ENCODE measurements at places on chromosomes 7 and 10.

DNA sequence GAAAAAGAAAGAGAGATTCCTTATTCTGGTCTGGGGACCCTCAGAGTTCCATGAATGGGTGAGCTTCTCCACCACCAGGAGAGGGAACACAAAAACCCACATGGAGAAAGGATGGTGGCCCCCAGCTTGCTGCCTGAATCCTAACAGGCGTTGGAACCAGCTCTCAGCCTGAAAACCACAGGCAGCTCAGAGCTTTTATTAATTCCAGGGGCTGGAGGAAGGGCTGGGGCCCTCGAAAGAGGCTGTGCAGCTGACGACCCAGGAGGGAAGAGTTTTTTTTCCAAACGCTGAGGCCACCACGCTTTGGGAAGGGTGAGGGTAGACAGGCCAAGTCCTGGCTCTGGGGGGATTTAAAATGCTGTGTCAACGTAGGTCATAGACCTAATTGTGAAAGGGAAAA lies 10.8 kb upstream of the ELN start:
- DNase-seq = no peak

DNA sequence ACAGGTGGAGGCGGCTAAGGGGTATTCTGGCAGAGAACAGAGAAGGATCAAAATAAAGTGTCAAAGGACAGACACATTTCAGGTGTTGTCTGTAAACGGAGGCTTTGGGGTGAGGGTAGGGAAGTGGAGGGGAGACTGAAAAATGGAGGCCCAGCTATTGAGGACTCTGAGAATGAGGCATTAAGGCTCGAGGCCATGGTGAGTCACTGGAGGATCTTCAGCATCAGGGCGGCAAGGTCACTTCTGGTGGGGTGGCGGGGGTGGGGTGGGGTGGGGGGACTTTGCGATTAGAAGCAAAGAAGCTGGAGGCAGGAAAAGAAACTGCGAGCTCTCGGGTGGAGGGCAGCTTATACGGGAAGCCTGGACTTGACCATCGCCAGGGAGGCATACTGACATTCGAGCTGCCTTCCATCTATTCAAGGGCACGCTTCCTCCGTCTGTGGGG lies 58.4 kb upstream of the PCGF5 start:
- DNase-seq = no peak

- DNase-seq = no peak
These were observed 162.2 kb downstream of the MYOF start for GRCh38 chr10:93319896-93320295.

GRCh38 chr7:36358589-36358988 lies 31.1 kb upstream of the ANLN start:
- no peak for DNase-seq

DNA sequence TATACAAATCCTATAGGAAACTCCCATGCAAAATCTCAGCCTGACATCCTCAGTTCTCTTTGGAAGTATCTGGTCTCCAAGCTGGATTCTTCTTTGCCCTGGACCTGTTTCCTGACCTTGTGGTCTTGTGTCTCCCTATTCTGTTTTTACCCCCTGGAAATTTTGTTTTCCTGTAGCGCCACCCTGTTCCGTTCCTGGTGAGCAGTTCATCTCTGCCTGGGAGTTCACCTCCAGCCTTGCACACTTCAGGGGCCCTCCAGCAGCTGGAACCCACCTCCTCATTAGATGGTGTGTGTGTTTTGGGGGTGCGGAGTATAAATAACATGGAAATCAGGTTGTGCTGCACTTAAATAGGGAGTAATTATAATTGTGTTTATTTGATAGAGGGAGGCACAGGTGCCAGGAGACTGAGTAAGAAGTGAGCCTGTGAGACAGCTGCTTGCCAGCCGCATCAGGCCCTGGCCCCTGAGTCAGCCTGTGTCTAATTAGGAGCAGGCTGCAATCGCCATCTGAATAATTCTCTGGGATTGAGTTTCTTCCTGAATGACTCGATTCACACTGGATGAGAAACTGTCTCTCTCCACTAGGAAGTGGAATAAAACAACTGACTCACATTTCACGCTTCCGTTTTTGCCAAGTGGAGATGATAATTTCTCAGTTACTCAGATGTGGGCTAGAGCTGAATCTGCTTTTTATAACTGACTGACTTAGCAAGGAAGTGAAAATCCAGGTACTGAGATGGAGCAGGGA lies 69.4 kb upstream of the HECTD2 start:
- no peak for DNase-seq

DNA sequence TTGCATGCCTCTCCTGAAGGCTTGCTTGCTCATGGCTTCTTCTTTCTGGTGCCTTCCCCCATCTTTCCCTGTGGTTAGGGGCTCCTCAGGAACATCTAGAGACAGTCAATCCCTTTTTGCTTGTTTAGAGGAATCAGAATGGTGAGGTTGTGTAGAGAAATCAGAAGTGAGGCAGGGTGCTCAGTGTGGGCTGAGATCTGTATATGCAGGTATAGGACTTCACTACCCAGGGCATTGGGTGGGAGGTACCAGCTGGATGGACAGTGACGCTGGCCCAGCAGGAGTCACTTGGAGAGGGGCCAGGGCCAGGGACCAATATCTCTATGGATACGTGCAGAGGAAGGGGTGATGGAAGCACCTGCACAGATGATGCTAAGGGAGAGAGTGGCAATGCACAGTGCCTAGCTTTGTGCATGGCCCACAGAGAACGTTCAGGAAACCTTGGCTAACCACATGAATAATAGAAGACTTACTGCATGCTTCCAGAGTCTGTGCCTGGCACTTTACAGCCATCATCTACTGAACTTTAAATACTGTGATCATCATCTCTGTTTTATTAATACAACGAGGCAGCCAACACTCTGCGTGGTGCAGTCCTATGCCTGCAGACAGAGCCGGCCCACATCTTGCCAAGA lies 255.2 kb downstream of the ABCA13 start:
- DNase-seq = no peak

DNA sequence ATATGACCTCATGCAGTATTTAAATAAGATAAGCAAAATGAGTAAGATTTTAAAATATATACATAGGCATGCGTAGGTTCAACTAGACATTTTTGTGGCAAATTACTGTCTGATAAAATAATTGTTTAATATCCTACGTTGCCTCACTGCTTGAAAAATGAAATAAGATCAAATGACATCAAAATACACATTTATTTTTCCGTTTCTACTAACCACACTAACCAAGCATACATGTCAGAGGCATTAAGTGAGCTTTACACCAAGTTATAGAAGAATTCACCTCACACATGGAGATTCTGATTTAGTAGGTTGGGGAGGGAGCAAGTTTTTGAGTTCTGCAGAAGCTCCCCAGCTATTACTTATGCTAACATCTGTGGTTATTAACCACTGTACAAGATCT lies 66.8 kb downstream of the RSU1 start:
- DNase-seq = no peak

DNA sequence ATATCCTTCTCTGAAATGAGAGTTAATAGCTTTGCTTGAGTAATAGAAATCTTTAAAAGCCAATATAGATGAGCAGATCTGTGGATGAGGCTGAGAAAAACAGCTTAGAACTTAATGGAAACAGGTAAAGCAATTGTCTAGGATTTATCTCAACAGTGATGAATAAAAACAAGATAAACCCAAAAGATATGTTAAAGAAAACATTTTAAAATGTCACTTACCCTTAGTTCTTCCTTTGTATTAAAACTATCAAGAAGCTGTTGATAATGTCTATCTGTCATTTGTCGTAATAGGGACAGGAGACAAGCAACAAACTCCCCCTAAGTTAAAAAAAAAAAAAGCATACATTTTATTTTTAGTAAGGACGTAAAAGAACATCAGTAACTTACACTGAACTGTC lies 272.1 kb upstream of the IMMP2L start:
- DNase-seq = no peak

- no peak for DNase-seq
These were observed 51.3 kb upstream of the ZMIZ2 start for GRCh38 chr7:44697136-44698045.

All from HL-60 (cell line).